GM04504 (cell line): ENCODE measurements at places on chromosomes 5 and 9.

GRCh38 chr9:95733741-95734666 is 141.5 kb upstream of the ERCC6L2 start:
- DNase-seq, result no peak

GRCh38 chr5:108430931-108431608 is 49.2 kb upstream of the FBXL17 start:
- peak; percentile 22 for DNase-seq

DNA sequence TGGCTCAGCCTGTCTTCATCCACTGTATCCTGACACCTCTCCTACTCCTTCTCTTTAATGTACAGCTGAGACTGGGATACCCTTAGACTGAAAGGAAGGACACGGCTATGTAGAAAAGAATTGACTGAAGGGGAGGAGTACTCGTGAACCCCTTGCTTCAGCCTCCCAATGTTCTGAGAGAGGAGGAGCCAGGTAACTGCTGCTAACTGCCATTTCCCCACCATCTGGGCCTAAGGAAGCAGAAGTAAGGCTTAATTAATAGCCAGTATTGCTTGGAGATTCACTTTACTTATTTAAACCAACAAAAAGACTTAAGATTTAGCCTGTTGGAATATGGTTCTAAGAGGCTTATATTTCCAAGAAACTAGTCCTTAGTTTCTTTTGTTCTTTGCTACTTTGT is 18.8 kb upstream of the RGS3 start:
- DNase-seq, result no peak

DNA sequence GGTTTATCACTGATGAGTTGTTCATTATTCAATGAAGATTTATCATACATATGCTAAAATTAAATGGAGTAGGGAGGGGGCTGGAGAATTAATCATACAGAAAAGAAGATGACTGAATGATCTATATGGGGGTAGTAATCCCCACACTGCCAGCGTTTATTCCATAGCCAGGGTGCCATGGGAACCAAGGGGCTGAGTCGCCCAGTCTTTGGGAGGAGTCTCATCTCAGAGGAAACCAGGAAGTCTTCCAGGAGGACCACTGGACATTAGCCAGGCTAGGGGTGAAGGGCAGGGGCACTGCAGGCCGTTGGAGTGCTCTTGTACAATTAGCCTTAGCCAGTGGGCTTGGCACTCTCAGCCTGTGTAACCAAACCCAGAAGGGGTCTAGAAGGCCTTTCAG is 226.5 kb downstream of the ARL15 start:
- DNase-seq, result no peak

- DNase-seq, result no peak
These were observed 5.1 kb downstream of the PNPLA7 start for GRCh38 chr9:137545123-137545522.

DNA sequence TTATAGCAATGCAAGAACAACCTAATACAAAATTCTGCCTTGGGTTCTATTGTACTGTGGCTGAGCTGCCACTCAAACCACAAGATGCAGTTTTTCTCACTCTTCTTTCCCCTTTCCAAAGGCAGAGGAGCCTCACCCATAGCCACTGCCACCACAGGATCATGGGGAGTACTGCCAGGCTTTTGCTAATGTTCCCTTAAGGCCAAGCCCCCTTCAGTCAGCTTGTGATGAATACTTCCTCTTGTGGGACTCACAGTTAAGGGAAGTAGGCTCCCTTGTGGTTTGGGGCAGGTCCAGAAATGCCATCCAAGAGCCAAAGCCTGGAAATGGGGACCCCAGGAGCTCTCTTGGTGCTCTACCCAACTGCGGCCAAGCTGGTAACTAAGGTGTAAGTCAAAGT is 258.7 kb downstream of the SPATA31D1 start:
- no peak for DNase-seq

GRCh38 chr5:173281910-173282309 is 46.3 kb downstream of the STC2 start:
- no peak for DNase-seq

DNA sequence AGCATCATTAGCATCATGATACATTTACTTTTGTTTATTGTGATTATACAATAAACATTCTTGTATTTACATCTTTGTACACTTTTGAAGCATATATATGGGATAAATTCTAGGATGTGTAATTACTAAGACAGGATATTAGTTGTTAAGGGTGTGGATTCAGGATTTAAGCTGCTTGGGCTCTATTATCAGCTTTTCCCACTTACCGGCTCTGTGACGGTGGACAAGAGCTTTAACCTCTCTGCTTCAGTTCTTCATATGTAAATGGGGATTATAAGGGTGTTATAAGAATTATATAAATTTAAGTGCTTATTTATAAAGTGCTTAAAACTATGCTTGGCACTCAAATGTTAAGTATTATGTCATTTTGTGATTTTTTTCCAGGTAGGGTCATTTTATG is 131.1 kb downstream of the FER start:
- DNase-seq, result no peak
